ENCODE measurements at places on chromosomes 1 and 21.
A peak's percentile ranks its signal among the peaks of the same experiment; 100 is the strongest.

DNA sequence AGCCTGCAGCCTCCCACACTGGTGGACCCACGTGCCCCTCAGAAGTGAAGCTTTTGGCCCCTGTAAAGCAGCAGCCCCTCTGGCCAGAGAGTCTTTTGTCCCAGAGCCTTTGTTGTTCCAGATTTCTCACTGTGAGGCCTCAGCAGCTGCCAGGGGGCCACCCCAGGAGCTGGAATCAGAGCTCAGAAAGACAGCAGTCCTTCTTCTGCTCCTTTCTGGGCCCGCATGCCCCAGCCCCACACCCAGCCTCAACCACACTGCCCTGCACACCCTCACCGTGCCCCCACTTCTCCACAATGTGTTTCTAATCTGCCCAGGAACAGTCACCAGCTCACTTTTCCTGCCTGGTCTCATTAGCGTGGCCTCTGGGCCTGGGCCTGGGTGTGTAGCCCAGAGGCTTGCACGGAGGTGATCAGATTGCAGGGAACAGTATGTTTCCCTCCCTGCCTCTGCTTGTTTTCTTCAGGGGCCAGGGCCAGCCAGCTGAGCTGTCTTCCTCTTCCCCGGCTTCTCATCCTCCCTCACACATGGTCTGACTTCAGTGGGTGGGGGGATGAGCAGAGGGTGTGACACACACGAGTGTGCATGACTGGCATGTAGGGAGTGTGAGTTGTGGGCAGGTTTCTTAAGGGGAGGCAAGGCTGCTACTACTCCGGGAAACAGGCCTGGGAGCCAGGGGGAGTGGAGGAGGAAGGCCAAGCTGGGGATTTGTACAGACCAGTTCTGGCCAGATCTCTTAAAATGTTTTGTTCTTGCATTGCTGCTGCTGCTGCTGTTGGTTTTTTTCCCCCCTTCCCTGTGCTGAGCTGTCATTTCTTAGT, 82.5 kb upstream of the ZNF648 start:
- peak; percentile 73 for DNase-seq

- DNase-seq: no peak
Measured at GRCh38 chr1:17998889-17999288, 108.7 kb upstream of the IGSF21 start.

DNA sequence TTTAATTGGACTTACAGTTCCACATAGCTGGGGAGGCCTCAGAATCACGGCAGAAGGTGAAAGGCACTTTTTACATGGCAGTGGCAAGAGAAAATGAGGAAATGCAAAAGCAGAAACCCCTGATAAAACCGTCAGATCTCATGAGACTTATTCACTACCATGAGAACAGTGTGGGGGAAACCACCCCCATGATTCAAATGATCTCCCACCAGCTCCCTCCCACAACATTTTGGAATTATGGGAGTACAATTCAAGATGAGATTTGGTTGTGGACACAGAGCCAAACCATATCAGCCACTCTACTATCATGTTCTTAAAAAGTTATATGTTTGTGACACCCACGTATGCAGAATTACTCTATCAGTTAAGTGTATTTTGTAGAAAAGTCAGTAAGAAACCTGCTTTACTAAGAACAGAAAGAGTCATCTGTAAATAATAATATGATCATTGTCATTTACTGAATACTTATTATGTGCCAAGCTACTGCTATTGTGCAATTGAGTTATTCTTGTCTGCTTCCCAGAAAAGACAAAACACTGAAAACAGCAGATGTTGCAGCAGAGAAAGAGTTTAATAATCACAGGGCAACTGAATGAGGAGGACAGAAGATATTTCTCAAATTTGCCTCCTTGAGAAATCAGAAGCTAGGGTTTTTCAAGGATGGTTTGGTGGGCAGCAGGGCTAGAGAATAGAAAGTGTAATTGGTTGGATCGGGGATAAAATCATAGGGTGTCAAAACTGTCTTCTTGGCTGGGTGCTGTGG, 207.7 kb upstream of the FGGY start:
- no peak for DNase-seq

GRCh38 chr1:110538921-110539320, 19.9 kb upstream of the KCNA10 start:
- DNase-seq: no peak

DNA sequence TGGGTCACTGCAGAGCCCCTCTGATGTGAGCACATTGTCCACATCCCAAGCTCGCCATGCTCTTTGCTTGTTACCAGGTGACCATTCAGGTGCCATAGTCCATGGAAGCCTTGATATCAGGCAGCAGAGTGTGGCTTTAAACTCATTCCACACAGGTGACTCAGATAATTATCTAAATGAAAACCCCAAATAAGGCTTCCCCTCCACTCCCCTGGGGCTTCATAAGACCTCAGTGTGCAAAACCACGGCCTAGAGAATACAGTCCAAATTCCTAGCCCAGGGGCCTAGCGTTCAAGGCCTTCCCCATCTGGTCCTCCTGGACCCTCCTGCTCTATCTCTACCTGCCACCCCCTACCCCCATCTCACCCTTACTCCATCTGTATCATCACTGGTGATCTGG, 97.1 kb downstream of the ARHGEF10L start:
- DNase-seq: no peak
